ENCODE measurements at places on chromosomes 16 and 17.

DNA sequence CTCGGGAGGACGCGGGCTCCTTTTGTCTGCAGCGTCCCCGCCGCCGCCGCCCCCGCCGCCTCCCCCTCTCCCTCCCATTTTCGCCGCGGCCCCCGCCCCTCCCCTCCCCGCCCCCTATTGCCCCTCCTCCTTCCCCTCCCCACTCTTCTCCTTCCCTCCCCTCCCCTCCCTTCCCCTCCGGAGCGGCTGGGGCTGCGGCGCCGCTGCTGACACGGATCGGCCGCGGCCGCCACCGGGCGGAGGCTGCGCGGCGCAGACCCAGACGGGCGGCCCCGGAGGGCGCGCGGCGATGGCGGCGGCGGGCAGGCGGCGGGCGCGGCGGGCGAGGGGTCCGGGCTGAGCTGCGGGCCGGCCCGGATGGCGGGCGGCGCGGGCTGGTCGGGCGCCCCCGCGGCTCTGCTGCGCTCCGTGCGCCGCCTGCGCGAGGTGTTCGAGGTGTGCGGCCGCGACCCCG is at the start of gene RAB11FIP4:
RAB11FIP4 (plus strand) TSS at position 180 of the 454 bp plus-strand sequence; CDS start at position 358, 178 bp downstream.
- peak; percentile 26 for DNase-seq

DNA sequence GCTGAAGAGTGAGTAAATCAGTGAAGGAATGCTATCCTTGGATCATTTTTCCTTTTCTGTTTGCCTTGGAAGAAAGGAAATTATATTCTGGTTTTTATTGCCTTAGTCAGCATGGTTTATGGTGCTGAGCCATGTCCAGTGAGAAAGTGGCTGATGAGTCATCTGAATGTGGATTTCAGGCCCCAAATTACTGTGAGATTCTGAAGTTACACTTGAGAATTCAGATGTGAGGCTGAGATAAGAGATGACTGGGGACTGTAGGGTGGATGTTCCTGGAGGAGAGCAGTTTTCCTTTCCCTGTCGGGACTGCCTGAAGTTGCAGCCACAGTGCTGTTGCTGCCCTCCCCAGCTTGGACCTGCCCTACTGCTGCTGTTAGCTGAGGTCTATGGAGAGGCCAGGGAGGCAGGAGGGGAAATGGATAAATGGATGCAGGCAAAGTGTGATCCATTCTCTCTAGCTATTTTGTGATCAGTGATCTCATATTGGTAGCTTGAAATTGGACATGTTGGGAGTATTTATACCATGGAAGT is 4.2 kb upstream of the MAP3K14 start:
- DNase-seq: peak; percentile 99

- no peak for DNase-seq
Measured at GRCh38 chr16:28092721-28093384, 29.3 kb upstream of the GSG1L start.

DNA sequence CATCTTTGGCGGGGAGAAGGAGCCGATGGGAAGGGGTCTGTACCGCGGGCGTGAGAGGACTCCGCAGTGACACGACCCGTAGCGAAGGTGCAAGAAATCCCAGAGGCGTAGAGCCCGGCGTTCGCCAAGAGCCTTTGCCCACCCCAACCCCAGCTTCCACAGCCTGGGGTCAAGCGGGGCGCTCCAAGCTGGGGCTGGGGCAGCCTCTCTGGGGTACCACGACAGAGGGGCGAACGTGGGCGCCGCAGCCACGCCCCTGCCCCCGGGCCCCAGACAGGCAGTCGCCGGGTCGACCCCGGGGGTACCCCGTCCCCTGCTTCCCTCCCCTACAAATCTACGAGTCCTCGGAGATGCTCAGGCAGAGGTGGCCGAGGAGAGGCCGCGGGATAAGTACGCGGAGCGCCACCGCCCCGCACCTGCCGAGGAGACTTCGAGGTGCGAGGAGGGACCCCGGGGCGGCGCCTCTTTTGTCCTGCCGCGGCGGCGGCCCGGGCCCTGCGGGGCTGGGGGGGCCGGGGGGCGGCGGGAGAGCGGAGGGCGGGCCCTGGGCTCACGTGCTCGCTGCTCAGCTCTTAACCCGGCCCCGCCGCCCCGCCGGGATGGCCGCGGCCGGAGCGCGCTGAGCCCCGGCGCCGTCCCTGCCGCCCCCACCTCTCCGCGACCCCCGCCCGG is at the start of gene ADAM11:
ADAM11 (plus strand) TSS at position 575 of the 672 bp plus-strand sequence. CDS start 212 bp downstream, outside the sequence.
- no peak for DNase-seq

DNA sequence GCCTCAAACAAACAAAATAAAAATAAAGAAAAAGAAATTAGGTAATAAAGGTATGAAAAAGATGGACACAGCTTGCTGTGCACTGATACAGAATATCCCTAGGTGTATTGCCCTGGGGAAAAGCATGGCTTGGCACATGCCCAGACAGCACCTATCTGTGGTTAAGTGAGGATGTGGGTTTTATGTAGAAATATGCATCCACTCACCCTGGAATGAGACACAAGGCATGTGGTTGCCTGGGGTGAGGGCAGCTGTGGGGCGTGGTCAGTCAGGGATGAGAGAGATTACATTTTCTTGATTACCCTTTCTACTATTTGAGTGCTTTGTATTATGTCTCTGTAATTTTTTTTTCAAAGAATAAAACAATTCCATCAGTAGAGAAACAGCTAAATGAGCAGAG is 6.9 kb downstream of the PLLP start:
- DNase-seq: peak; percentile 79

DNA sequence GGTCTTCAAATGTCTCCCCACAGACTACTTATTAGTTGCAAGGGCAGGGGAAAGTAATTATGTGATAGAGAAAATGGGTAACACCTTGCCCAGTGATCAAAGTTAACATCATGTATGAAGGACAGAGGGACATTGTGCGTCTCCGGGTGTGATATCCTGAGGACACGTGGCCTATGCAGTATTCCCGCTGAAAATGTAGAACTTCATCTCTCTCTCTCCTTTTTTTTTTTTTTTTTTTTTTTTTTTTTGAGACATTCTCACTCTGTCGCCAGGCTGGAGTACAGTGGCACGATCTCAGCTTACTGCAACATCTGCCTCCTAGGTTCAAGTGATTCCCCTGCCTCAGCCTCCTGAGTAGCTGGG is 7.9 kb upstream of the CUEDC1 start:
- DNase-seq: no peak

- no peak for DNase-seq
Measured at GRCh38 chr16:57828272-57829161, 26.2 kb upstream of the KIFC3 start.

DNA sequence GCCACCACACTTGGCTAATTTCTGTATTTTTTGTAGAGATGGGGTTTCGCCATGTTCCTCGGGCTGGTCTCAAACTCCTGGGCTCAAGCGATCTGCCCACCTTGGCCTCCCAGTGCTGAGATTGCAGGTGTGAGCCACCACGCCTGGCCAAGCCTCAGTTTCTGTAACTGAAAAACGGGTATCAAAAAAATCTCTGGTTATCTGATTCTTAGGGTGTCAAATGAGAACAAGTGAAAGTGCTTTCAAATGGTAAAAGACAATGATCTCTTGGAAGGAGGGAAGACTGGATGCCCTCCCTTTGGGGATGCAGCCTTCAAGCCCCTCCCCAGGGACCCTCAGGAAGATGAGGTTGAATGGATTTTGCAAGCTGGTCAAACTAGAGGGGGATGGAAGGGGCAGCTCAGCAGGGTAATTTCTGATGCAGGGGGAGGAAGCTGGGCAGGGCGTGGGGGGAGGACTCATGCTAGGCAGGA is 22.3 kb downstream of the ARHGAP23 start:
- DNase-seq: no peak

- no peak for DNase-seq
Measured at GRCh38 chr16:80604600-80605355, 64.0 kb downstream of the DYNLRB2 start.

GRCh38 chr16:88956546-88957432 is 20.2 kb downstream of the CBFA2T3 start:
- DNase-seq: no peak

Measured in fibroblast of upper back skin (primary cell).